ENCODE measurements at places on chromosomes 1 and 21. TPM values are rescaled to one million over a fixed set of nuclear protein-coding genes. Genes with fewer than 3 reads are reported as not detected.

The GNAT2 gene
- total RNA-seq: not detected

The HES3 gene
- not detected for total RNA-seq

The AK2 gene
- total RNA-seq: 350 TPM

The OR2AK2 gene
- not detected for total RNA-seq

The DTL gene
- total RNA-seq: 28.0 TPM

The SYT14 gene
- total RNA-seq: 1.1 TPM

The GPATCH3 gene
- 4.7 TPM for total RNA-seq

The PLA2G2A gene
- total RNA-seq: not detected

The TNNT2 gene
- total RNA-seq: not detected

The CRYAA gene
- not detected for total RNA-seq

The CR1L gene
- total RNA-seq: not detected

The RGS13 gene
- total RNA-seq: 0.20 TPM

The TFAP2E gene
- 0.96 TPM for total RNA-seq

Measured in RPMI7951 (cell line).